Small intestine (tissue), 16 donors: ENCODE measurements at places on chromosomes 1 and 21. TPM values are rescaled to one million over a fixed set of nuclear protein-coding genes. Genes with fewer than 3 reads are reported as not detected.

- H3K4me1 ChIP-seq = no peaks in the 10 kb centered on the region
- peaks cover 29% of the 10 kb centered on the region for H3K36me3 ChIP-seq
- no peak overlapping the region for H3K27ac ChIP-seq
- H3K27me3 ChIP-seq = no peaks in the 10 kb centered on the region
- no peak for DNase-seq
- H3K4me3 ChIP-seq = no peak overlapping the region
Measured at GRCh38 chr1:211797994-211798393, 32.6 kb downstream of the LPGAT1 start.

GRCh38 chr1:246078888-246079252 is 428.2 kb downstream of the SMYD3 start:
- no peaks in the 10 kb centered on the region for H3K36me3 ChIP-seq
- no peak overlapping the region for H3K4me3 ChIP-seq
- H3K27ac ChIP-seq = no peak overlapping the region
- H3K4me1 ChIP-seq = no peaks in the 10 kb centered on the region
- no peaks in the 10 kb centered on the region for H3K27me3 ChIP-seq

GRCh38 chr1:175841738-175842187 is 98.4 kb upstream of the TNR start:
- H3K27me3 ChIP-seq = no peaks in the 10 kb centered on the region
- no peak overlapping the region for H3K27ac ChIP-seq
- H3K4me1 ChIP-seq = peaks cover 33% of the 10 kb centered on the region

DNA sequence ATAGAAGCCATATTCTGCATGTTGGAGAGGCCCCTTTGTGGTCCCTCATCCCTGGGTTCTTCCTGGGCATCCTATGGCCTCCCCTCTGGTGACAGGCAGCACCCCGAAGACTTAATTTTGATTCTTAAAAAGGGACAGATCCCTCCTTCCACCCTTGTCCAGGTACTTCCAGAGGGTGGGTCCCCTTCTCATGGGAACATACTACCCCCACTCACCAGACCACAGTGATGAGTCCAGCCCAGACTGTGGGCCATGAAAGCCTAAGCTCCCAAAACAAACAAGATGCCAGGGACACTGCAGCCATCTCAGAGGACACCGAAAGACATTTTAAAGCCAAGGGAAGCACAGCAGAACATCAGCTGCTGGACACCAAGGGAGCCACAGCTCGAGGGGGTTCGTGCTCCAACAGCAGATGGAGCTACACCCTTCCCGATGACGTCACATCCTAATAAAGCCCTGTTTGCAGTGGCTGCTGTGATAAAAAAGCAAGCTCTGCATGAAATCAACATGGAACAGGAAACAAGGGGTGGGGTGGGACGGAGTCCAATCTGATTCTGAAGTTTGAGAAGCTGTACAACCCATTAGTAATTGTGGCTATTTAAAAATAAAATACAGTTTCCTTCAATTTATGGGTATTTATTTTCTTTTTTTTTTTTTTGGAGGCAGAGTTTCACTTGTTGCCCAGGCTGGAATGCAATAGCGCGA is 32.4 kb downstream of the GNB1 start:
- H3K36me3 ChIP-seq = peaks cover 31% of the 10 kb centered on the region
- peaks cover 33% of the 10 kb centered on the region for H3K4me1 ChIP-seq
- peak overlapping the region; percentile 79 for H3K27ac ChIP-seq

DNA sequence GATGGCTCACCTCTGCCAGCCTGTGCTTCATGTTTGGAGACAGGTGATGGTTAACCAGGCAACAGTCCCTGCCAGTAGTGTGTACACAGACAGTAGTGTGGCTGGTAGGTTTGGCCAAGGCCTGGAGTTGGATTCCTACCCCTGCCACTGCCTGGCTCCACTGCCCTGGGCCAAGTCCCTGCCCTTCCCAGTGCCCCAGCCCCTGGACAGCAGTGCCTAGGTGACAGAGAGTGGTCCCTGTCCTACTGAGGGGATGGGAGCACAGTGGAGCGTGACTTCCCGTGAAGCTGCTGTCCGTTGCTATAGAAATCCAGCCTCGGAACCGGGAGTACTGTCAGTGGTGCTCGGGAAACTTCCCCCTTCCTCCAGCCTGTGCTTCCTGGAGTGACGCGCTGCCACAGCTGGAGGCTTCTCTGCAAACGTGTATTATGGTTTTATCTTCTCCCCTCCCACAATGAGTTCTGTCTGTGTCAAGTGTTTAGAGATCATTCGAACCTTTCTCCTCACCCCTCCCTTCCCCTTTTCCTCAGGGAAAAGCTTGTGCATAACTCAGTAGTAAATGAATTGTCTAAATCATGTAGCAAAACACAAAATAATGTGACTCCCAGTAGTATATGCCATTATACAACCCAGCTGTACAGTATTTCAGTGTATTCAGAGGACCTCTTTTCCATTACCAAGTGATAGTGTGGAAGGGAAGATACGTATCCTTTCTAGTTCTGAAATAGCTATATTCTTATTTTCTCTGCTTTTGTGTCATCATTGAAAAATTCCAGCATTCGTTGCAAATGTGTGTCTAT is 73.4 kb downstream of the GALNT2 start:
- H3K36me3 ChIP-seq = peaks cover 21% of the 10 kb centered on the region
- no peak overlapping the region for H3K4me3 ChIP-seq
- no peaks in the 10 kb centered on the region for H3K27me3 ChIP-seq
- DNase-seq = peak; percentile 54

DNA sequence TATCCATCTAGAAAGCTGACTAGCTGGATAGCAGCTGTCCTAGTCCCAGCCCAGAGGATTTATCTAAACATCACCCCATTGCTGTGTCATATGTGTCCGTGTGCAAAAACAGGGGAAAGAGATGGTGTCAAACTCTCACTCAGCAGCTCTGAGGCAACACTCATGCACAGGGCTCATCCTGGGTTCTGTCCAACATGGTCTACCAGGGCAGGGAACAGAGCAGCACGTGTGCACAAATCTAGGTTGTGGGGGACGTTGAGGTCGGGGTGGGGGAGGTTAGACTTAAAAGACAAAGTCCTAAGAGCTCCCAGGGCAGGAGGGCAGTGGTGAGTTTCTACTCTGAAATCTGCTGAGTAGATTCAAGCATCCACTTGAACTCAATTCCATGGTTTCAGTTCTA is 16.2 kb downstream of the PI4KB start:
- DNase-seq = peak; percentile 35
- H3K4me1 ChIP-seq = peaks cover 7% of the 10 kb centered on the region
- H3K36me3 ChIP-seq = peaks cover 5% of the 10 kb centered on the region
- H3K4me3 ChIP-seq = no peak overlapping the region
- no peaks in the 10 kb centered on the region for H3K27me3 ChIP-seq
- peak overlapping the region; percentile 17 for H3K27ac ChIP-seq

LCE1B gene
- polyA plus RNA-seq = not detected

BTBD8 gene
- polyA plus RNA-seq = 1.2 TPM

CXADR gene
- polyA plus RNA-seq = 32.2 TPM

KIAA1614 gene
- polyA plus RNA-seq = 1.4 TPM

FNDC5 gene
- not detected for polyA plus RNA-seq
